Sciatic nerve (tissue), 2 donors: ENCODE measurements at places on chromosomes 1 and 21. TPM values are rescaled to one million over a fixed set of nuclear protein-coding genes. Genes with fewer than 3 reads are reported as not detected.

The TFAP2E gene
- 3.4 TPM for total RNA-seq

The NECTIN4 gene
- 0.09 TPM for total RNA-seq

GRCh38 chr1:60695716-60696171, 386.6 kb upstream of the NFIA start:
- no peak for DNase-seq

DNA sequence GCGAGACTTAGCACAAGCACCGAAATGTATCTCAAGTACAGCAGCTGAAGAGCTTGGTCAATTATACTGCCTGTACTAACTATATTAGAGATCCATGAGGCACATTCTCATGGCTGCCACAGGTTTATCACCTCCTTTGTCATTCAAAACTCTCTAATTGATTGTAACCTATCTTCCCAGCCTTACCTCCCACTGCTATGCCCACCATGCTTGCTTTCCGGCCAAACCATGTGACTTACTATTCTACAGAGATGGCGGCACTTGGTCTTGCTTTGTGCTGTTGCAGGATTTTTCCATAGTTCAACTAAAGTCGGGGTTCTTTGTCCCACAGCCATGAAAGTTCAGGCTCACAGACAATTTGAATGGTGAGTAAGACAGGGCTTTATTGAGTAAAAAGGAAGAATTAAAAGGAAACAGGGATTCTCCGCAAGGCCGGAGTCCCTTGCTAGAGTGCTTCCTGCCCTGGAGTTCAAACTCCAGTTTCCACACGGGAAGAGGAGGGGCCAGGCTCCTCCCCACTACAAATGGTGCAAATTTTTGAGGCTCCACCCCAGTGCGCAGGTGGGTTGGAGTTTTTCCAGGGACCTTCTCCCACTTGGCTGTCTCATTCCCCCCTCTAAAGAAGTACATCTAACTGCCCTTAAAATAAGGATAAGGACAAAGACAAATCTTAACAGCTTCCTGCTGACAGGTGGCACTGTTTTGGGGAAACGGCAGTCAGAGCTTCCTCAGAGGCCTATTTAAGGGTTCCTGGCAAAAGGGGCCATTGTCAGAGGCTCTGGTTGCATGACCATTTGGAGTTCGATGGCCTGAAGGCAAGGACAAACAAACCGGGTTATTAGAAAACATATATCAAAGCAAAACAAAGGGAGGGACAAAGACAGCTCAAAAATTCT, 28.7 kb downstream of the FMO2 start:
- no peak for DNase-seq

- no peak for DNase-seq
Measured at GRCh38 chr1:8941906-8942305, 3.8 kb upstream of the CA6 start.

The EDARADD gene
- total RNA-seq, result 2.2 TPM

The GPR25 gene
- total RNA-seq, result not detected

DNA sequence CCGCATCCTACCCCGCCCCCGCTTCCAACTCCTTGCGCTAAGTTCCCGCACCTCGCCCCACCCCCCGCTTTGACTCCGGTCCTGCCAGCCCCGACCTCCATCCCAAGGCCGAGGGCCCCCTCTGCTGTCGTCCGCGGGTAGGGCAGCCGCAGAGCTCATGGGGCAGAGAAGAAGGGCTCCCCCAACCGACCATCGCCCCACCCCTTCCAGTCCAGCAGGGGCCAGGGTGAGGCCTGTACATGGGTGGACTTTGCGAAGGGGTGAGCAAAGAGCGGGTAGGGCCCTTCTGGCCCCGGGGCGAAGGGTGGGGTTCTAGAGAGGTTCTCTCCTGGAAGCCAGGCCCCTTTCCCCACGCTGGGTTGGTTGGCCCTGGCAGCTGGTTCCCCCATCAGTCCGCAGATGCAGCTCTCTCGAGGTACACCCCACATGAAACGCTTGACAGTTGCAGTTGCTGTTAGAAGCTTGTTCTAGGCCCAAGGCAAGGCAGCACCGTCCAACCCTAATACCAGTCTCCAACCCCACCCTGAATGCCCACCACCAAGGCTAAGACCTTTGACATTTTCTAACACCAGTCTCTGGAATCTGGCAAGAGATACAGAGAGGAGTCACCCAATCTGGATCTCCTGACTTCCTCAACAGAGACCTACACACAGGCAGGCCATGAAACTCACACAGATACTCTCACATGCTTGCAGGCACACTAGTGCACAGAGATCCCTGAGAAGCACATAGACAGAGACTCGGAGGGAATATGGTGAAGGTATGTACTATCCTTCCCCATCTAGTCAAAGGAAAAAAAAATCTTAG, 25.3 kb upstream of the ADGRB2 start:
- peak; percentile 99 for DNase-seq

DNA sequence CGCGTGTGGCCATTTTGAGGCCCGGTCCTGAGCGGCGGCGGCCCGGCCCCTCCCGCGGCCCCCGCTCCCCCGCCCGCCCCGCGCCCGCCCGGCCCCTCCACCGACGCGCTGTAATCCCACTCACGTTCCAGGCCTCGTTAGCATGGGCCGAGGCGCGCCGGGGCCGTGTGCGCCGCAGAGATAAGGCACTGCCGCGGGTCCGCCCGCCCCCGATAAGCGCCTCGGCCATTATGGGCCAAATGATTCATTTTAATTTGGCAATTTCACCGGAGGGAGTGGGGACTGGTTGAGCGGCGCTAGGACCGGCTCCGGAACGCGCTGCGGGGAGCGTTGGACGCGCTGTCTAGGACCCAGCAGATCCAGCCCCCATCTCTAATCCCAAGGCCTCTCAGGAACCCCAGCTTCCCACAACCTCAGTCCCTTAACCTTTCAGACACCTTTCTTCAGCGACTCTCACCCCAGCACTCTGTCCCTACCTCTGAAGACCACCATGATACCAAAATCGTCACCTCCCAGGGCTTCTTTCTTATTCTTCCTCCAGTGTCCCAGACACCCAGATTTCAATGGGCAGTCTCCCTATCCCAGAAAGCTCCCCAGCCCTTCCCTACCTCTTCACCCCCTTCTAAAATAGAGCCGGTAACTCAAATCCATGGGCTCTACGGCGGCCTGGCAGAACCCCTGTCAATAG, at the start of gene TAL1:
TAL1 (minus strand) TSS at position 39 of the 688 bp plus-strand sequence. CDS start 6,337 bp downstream, outside the sequence.
- DNase-seq, result no peak

GRCh38 chr21:28604946-28605537, 387.6 kb downstream of the LTN1 start:
- DNase-seq, result no peak

- DNase-seq, result no peak
Measured at GRCh38 chr1:84587099-84587498, 12.9 kb upstream of the CTBS start.

The MFSD2A gene
- 12.3 TPM for total RNA-seq

DNA sequence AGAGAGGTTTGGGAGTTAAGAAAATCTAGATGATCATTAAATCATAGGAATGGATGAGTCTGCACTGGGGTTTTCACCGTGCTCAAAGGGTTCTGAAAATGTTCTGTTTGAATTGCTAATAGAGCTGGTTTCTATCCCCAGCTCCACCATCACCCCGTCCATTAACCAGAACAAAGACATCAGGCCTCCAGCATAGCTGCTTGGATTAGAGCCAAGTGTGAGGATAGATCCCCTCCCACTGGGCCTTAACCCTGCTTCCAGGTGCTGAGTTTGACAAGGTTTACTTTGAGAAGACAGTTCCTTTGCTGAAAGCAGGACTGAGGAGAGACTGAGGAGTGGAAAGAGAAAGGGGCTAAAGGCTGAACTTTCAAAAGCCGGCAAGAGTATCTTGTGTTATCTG, 48.3 kb downstream of the MPZL1 start:
- no peak for DNase-seq

The HES4 gene
- 30.5 TPM for total RNA-seq

The NR0B2 gene
- total RNA-seq, result not detected

GRCh38 chr1:19892129-19892528, 9.9 kb downstream of the OTUD3 start:
- DNase-seq, result no peak

DNA sequence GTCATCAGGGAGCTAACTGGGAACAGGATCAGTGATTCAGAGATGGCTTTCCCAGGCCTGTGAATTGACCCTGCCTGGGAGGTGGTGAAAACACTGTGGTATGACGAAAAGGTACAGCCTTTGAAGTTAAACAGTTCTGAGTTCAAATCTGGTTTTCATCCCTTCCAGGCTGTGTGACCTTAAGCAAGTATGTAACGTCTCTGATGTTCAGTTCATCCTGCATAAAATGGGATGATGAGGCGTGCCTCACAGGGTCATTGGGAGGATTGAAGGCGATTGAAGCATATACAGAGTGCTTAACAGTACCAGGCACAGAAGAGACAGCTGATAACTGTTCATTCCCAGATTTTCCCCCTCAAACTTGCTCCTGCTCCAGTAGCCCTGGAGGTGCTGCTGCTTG, 11.0 kb downstream of the KCNC4 start:
- no peak for DNase-seq

GRCh38 chr1:57277681-57278080, 146.2 kb downstream of the DAB1 start:
- DNase-seq, result no peak

The SF3B4 gene
- 32.7 TPM for total RNA-seq

GRCh38 chr1:109909561-109909960, 1.1 kb upstream of the CSF1 start:
- no peak for DNase-seq

- no peak for DNase-seq
Measured at GRCh38 chr1:83583351-83584014, 415.4 kb downstream of the TTLL7 start.

The TRIM63 gene
- total RNA-seq, result 0.18 TPM

The GSTM5 gene
- 41.6 TPM for total RNA-seq

- no peak for DNase-seq
Measured at GRCh38 chr1:201383647-201384405, 6.3 kb upstream of the TNNT2 start.

DNA sequence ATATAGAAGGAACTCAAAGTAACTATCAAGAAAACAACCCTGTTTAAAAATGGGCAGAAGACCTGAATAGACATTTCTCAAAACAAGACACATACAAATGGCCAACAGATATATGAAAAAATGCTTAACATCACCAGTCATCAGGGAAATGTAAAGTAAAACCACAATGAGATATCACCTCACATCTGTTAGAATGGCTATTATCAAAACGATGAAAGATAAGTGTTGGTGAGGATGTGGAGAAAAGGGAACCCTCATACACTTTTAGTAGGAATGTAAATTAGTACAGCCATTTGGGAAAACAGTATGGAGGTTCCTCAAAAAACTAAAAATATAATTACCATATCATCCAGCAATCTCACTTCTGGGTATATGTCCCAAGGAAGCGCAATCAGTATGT, 3.0 kb downstream of the CTSS start:
- DNase-seq, result no peak

DNA sequence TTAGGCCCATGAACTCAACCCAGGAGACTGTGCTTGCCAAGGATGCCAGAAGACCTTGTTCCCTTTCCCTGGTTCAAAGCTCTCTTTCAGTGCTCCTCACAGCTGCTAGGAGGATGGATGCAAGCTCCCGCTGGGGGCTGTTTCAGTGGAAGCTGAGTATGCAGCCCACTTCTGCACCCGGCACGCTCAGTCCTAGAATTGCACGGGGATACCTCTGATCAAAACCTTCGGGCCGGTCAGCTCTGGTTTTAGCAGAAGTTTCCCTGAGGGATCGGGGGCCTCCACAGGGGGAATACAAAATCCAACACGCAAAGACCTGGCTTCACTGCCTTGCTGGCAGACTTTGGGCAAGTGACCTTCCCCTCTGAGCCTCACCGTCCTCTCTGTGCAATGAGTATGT, 4.2 kb upstream of the SSBP3 start:
- DNase-seq, result no peak

DNA sequence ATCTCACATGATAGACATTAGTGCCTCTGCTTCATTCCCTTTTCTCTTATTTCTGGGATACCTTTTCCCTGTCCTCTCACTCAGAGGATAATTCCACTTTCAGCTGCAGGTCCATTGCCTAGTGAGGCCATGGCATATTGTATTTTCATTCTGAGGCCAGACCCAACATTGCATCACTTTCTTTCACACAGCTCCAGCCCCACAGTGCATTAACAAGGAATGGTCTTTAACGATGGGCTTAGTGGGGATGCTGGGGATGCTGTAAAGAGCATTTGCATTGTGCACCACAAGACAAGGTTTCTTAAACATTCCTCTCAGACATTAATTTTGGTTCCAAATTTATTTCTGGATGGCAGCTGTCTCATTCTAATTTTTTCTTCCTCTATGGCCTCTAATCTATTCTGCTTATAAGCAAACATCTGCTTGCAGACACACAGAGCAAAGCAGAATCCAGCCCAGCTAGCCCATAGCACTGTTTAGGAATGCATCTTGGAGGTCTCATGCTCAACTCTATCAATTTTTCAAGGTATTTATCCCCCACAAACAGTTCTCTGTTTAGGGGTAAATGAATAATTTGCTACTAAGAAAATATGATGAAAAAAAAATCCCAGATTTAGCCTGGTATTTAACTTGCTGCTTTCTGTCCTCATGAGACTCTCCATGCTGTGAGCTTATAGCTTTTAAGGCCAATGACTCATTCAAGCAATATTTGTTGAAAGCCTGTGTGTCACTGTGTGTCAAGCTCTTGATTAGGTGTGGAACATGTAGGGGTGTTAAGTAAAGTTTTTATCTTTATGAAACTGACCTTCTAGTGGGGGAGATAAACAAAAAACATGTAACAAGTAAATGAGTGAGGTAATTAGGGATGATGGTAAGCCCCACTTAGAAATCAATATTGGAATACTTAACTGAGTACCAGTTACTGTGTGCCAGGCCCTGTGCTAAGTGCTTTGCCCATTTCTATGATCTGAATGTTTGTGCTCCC, 44.5 kb upstream of the CCDC190 start:
- DNase-seq, result no peak

DNA sequence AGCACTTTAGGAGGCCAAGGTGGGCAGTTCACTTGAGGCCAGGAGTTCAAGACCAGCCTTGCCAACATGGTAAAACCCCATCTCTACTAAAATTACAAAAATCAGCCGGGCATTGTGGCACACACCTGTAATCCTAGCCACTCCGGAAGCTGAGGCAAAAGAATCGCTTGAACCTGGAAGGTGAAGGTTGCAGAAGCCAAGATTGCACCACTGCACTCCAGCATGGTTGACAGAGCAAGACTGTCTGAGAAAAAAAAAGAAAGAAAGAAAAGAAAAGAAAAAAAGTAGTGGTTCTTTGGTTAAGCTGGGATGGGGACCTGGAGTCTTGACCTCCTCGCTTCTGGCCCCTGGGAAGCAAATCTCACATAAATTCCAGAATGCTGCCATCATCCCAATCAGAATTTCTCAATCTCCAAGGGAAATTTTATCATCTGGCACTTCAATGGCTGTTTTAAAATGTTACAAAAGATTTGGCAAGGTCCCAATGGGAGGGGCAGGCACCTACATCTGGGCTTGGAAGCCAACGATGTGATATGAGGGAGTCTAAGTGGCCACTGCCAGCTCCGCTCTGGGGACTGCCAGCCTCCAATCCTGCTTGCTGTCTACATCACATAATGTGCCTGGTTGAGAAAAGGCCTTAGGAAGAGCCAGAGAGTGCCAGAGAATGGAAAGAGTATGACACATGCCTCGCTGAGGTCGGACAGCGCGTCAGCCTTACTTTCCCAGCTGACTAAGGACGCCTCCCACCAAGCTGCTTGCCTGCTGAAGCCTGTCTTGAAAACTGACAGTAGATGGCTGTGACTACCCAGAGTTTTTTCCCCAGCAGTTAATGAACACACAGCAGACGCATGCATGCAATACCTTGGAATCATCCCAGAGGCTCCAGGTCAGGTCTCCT, 42.1 kb upstream of the SRP9 start:
- DNase-seq, result peak; percentile 67
